ENCODE measurements at places on chromosomes 12 and 14.

- DNase-seq, result no peak
Measured at GRCh38 chr14:100071545-100071944, 6.3 kb downstream of the EVL start.

DNA sequence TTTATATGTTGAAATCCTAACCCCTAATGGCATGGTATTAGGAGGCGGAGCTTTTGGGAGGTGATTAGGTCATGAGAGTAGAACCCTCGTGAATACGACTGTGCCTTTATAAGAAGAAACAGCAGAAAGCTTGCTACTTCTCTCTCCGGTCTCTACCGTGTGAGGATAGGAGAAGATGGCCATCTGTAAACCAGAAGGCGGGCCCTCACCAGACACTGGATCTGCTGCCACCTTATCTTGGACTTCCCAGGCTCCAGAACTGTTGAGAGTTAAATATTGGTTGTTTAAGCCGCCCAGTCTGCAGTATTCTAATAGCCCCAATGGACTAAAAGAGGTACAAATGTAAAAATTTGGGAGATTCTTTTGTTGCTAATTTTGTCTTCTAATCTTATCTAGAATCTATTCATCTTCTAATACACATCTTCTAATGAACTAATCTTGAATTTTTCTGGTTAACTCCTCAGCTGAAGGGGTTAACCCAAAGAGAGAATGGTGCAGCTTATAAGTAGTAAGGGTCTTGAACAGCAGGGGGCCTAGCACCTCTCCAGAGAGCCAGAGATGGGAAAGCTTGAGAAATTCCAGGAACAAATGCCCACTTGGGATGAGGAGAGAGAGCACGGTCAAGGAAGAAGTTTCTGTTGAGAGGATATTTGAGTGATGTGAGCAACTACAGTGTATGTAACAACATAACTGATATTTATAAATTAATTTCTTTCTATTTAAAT lies 264.0 kb upstream of the GRIP1 start:
- no peak for DNase-seq

DNA sequence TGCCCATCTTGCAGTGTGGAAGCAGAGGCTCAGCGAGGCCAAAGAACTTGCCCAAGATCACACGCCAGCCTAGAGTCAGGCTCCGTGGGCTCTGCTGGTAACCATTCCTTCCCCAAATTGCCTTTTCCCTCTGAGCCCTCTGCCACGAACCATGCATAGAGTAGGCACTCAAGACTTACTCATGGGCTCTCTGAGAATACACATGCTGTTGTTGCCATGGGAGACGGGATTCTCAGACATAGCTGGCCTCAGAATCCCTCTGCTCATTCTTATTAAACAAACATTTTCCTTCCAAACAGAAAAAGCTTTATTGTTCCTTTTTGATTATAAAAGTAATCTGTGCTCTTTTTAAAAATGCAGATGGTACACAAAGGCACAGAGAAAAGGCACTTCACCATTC lies 52.5 kb upstream of the WSCD2 start:
- no peak for DNase-seq

DNA sequence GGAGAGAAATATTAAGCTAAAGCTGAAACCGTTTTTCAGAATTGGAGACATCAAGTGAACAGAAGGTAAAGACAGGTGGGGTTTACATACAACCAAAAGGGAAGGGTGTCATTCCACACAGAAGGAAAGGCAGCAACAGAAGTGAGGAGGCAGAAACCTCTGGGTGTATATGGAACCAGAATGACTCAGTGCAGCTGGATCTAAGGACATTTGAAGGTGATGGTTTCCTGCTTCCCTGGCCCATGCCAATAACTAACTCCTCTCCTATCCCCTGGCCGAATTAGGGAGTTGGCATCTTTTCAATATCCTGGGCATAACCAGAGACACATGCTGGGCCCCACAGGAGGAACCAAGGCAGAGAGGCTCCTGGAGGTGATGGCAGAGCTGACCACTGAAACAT lies 8.4 kb downstream of the NCKAP5L start:
- DNase-seq, result no peak

DNA sequence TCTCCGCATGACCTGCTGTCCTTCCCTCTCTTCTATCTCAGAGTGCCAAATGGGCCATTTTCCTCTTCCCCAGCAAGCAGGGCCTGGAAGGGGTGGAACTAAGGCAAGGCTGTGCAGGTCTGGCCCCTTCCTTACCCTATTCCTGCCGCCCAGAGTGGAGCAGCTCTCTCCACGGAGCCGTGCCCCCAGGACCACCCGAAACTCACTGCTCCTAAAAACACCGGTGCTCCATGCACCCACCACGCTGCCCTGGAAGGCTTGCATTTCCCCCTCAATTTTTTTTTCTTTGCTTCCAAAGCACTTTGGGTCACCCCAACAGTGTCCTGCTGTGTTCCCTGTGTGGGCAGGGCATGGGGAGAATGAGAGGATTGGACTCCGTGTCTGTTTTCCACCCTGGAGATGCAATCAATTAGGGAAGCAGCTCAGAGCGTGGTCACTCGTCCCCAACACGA lies 48.5 kb upstream of the MEG3 start:
- no peak for DNase-seq

GRCh38 chr12:42213954-42214426 lies 24.1 kb downstream of the YAF2 start:
- no peak for DNase-seq

- no peak for DNase-seq
Measured at GRCh38 chr12:1122786-1123185, 131.8 kb downstream of the ERC1 start.

DNA sequence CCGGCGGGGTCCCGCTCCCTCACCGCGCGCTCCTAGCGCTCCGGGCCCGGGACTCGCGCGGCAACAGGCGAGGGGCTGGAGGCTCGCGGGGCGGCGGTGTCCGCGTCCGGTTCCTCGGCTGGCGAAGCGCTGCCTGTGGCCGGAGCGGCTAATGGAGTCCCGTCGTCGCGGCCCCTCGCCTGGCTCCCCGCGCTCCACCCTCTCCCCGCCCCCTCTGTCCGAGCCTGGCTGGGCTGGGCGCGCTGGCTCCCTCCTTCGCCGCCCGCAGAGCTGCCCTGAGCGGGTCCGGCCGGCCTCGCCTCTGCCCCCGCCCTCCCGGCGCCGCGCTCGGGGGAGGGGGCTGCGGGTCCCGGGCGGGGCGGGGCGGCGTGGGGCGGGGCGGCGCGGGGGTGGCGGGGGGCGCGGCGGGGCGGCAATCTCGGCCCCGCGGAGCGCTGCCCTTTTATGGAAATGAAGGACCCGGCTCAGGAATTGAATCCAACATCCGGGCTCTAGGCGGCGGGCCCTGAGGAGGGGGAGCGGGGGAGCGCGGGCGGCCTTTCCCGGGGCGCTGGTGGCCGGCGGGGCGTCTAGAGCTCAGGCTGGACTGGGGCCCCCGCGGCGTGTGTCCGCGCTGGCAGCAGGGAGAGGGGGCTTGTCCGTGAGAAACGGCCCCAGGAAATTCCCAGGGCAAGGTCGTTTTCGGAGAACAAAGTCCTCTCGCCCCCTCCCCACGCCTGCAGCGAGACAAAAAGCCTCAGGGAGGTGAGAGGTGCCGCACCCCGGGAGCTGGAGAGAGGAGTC lies at the start of gene FERMT2:
FERMT2 (minus strand) TSS at position 153 of the 783 bp plus-strand sequence. CDS start 482 bp downstream, outside the sequence.
- DNase-seq, result peak; percentile 62

GRCh38 chr12:108800591-108800990 lies 56.8 kb downstream of the SSH1 start:
- no peak for DNase-seq

DNA sequence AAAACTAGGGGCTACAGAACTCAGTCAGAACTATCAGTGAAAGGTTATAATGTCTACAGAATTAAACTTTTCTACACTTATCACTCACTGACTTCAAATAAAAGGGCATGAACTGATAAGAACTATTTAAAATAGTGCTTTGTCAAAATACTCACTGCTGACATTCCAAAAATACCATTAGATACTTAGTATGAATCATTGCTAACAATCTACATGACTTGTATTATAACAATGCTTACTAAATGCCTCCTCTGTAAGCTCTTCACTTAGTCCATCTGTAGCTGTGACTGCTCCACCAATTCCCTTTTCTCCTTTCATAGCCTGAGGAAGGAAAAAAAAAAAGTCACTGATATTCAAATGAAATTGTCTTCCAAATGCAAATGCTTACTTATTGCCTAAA lies 17.0 kb downstream of the NFYB start:
- DNase-seq, result no peak

DNA sequence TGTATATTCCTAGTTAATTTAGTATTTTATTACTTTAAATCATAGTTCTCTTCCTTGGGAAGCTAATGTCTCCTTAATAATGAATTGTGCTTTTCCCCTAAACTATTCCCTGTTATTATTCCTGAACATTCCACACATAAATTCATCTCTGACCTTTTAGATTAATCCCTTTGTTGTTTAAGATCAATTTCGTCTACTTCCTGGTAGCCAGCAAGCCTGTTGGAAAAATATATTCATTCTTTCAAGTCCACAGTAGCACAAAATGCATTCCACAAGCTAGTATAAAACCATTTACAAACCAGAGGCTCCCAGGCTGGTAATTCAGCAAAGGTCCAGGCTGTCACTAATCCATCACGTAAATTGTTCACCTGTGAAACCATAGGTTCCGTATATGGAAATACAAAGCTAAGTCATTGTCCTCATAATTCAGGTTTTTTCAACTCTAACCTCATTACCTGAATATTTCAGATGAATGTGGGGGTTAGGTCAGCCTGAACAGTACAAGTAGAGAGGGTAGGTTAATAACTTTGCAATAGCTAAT lies 232.7 kb downstream of the SEC23A start:
- no peak for DNase-seq

GRCh38 chr12:24872211-24872610 lies 76.7 kb downstream of the BCAT1 start:
- peak; percentile 50 for DNase-seq

DNA sequence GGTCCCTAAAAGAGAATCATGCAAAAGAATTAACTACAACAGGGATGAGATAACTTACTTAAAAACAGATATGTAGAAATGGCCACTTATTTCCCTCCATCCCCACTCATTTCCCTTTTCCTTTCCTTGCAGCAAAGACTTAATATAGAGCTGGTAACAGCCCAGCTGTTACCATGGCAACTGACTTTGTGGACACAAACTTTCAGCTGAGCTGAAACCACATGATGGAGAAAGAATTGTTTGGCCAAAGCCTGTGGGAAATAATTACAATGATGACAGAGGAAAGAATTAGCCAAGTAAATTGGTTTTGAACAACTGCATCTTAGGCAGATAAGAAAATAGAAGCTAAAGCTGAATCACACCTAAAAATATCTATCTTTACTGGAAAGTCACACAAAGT lies 364.9 kb downstream of the GALC start:
- peak; percentile 0 for DNase-seq

GRCh38 chr14:53327716-53328115 lies 174.6 kb upstream of the DDHD1 start:
- no peak for DNase-seq

GRCh38 chr12:120692524-120693033 lies 5.6 kb downstream of the MLEC start:
- no peak for DNase-seq

DNA sequence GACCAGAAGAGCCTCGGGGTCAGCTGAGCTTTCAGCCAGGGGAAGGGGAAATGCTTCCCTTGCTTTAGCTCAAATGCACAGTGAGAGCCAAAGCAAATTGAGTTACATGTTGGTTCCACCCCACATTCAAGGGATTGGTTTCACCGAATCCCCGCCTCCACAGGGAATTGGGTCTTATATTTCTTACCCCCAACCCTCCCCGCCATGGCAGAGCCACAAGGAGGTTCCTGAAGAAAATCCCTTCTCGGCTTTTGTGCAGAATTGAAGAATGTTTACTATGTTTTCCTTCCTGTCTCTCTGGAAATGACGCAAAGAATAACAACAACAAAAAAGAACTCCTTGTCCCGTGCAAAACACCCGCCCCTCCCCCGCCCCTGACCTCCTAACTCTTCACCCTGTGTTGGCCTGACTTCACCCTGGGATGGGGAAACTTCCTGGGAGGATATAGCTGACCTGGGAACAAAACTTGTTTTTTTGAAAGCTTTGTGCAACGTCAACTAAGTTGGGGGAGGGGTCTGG lies 21.9 kb upstream of the CIPC start:
- no peak for DNase-seq

GRCh38 chr12:7787574-7788293 lies 1.5 kb upstream of the NANOG start:
- DNase-seq, result peak; percentile 79

DNA sequence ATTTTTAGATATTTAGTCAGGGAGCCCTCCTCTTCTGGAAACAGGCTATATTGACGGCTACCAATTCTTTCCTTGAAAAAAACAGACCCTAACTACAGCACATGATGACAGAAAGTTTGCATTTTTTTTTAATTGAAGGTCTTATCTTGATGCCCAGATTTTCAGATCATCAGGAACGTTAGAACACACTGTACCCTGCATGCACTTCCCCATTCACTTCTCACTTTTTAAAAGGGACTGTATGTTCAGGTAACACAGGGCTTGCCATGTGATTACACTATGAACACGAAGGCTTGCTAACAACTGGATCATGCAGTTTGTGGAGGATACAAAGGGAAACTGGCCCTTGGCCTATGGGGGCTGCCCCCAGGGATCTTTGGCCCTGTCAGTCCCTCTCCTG lies 92.6 kb downstream of the RPS29 start:
- DNase-seq, result no peak

- no peak for DNase-seq
Measured at GRCh38 chr12:31845613-31846322, 113.4 kb upstream of the RESF1 start.

- DNase-seq, result no peak
Measured at GRCh38 chr12:118326991-118327390, 45.7 kb downstream of the TAOK3 start.

DNA sequence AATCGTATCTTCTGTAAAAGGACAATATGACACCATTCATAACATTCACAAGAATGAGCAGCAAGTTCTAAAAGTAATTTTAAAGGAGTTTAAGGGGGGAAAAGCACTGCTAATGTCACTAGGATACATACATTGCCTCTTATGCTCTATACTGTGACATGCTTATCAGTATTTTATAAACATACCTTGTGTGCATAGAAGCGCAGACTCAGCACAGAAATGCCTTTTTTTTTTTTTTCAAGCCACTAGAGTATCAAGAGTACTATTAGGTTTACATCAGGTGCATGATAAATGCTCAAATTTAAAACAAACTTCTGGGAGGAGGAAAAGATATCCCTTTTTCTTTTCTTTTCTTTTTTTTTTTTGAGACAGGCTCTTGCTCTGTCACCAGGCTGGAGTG lies 13.6 kb upstream of the SMARCC2 start:
- no peak for DNase-seq

DNA sequence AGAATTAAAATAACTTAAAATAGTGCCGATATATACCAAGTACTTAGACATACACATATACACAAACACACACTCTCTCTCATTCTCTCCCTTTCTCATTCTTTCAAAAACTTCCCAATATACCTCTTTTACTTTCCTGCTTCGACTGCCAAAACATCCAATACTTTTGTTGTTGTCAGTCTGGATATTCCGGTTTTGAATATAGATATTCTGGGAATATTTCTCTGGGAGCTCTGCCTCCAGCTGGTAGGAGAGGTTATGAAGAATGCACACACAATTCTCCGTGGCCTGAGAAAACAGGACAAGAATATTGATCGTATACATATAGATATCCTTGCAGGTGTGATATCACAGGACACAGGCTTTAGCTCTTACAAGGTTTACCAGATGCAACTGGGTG lies 66.6 kb upstream of the YARS2 start:
- DNase-seq, result no peak

GRCh38 chr14:64671591-64671990 lies 32.6 kb upstream of the PLEKHG3 start:
- peak; percentile 80 for DNase-seq

- no peak for DNase-seq
Measured at GRCh38 chr12:106644335-106645073, 61.7 kb downstream of the RFX4 start.

- DNase-seq, result peak; percentile 65
Measured at GRCh38 chr12:26748741-26749431, 84.1 kb downstream of the ITPR2 start.
